Skeletal muscle cell (primary cell): ENCODE measurements at places on chromosomes 6 and 20.
A peak's percentile ranks its signal among the peaks of the same experiment; 100 is the strongest.

GRCh38 chr20:45229264-45230056 is 8.3 kb downstream of the SEMG2 start:
- no peak for DNase-seq

DNA sequence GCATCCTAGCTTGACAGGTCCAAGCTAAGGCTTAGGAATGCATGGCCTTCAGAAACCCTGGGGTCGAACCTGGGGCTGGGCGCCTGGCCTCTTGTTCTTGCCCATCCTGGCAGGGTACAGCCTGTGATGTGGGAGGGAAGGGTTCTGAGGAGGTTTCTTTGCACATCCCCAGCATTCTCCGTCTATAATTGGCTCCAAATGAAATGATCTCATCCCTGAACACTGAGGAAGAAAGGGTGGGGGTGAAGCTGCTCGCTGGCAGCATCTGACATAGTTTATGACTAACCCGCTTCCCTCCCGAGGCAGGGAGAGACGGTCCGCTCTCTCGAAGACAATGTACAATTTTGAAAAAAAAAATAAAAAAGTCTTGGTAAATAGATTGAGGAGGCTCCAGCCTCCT is 67.1 kb upstream of the ZNFX1 start:
- peak; percentile 70 for DNase-seq

- DNase-seq, result no peak
These were observed 336.4 kb upstream of the SOX4 start for GRCh38 chr6:21257125-21257524.

- DNase-seq, result peak; percentile 72
These were observed 34.5 kb downstream of the SLX4IP start for GRCh38 chr20:10469599-10469998.

DNA sequence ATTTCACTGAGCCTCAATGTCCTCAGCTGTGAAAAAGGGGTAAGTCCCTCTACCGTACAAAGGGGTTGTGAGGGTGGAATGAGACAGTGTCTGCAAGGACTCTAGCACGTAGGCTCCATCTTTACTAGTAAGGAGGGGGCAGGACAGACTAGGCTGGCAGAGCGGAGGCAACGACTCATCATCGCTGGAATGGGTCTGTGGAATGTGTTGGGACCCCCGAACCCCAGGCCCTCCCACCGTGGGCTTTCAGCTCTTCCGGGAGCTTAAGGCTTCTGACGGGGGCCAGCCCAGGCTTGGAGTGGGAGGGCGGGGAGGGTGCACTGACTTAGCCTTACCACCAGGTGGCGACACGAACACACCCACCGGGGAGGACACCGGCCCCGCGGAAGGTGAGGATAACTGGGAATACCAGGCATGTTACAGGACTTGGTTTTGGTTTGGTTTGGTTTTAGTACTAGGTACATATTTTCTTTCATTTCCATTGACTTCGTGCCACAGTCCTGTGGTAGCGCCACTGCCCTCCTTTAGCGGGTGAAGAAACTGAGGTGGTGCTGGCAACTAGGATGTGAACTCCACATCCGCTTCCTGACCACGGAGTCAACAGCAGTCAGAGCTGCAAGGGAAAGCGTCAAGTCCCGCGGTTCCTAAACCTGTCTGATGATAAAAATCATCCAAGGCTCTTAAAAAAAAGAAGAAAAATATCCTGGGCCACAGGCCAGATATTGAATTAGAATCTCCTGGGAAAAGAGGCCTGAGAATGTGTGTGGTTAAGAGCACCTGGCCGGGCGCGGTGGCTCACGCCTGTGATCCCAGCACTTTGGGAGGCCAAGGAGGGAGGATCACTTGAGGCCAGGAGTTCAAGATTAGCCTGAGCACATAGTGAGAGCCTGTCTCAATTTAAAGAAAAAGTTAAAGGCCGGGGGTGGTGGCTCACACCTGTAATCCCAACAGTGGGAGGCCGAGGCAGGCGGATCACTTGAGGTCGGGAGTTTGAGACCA is 10.3 kb upstream of the TULP1 start:
- DNase-seq, result no peak

DNA sequence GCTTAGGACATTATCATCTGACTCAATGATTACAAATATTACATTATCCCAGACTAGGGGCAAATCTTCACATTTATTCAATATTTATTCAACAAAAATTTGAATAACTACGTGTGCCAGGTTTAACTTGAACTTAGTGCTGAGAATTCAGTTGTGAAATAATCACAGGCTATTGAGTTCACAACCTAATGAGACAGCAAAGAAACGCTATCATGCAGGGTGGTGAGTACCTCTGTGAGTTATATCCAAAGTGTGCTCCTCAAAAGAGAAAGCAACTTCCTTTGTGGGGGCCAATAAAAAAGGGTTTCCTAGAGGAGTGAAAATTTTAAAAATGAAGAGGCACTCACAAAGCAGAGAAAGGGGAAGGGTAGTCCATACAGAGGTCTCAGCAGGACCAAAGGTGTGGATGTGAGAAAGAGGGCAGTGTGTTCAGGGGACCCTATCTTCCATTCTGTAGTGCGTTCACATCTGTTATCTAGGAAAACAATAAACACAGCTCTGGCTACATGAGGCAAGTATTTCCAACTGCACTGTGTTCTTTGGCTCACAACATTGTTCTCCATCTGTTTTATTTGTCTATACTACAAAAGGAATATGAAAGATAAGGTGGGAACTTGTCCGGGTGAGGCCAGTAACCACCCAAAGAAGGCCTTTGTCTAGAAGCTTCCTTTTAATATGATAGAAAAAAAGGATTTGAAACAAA is 155.4 kb upstream of the MARCKS start:
- no peak for DNase-seq

GRCh38 chr20:5945963-5946362 is 4.4 kb downstream of the TRMT6 start:
- DNase-seq, result peak; percentile 88

- DNase-seq, result no peak
These were observed 112.9 kb downstream of the DLL1 start for GRCh38 chr6:170177772-170178560.

GRCh38 chr20:60481743-60482133 is 523.5 kb downstream of the CDH26 start:
- DNase-seq, result no peak

- DNase-seq, result no peak
These were observed 1007.9 kb upstream of the CITED2 start for GRCh38 chr6:140382355-140382754.

DNA sequence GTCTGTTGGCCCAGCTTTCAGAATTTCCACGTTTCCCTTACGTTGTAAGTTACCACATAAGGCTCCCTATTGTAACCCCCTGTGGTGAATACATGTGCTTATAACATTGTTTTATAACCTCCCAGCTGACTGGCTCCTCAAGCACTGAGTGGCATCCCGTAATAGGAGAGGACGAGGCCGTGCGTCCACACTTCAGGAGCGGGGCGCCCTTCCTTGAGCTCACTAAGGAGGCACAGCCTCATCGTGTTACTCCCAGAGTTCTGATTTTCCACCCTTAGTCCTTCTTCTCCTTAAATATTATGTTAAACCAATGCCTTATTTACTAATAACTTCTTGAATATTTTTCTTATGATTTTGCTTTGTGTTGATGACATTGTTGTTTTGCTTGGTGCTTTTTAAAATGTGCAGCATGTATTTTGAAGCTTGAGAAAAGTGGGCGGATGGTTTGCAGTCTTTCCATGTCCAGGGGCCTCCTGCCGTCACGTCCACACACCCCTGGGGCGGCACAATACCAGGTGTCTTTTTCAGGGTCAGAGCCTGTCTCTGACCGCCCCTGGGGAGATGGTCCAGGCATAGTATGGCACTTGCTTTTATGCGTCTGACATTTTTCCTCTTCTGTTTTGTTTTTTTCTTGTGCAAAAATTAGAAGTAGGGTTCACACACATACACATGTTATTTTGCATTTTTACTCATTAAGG is 181.8 kb downstream of the DLL1 start:
- no peak for DNase-seq

DNA sequence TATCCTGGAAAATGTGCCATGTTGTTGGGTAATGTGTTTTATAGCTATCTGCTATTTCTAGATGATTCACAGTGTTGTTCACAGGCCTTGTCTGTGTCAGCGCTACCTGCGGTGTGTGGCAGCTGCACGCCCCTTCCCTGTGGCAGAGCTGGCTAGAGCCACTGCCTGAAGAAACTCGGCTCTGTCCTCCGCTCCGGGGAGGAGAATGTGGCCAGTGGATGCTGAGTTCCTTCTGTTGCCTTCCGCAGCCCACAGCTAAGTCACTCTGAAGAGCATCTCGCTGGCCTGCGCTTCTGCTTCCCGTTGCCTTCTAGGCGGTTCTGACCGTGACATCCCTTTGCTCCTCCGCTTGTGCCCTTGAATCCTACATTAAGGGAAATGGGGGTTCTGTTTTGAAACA is 135.1 kb downstream of the PLG start:
- no peak for DNase-seq

DNA sequence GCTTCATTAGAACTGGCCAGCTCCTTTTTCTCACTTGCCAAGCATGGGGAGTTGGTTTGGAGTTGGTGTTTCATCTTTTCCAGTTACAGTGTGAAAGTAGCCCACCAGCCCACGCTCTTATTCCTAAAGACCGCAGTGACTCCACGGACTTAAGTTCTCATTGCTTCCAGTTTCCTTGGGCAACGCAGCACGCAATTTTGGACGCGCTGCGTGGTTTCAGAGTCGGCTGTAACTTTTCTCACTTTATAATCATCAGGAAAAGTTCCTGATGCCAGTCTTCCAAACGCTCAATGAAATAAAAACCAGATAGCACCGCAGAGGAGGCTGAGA is 381 bp upstream of the PEX7 start:
- peak; percentile 31 for DNase-seq

- DNase-seq, result no peak
These were observed 260.8 kb downstream of the FARS2 start for GRCh38 chr6:5522147-5522546.

GRCh38 chr6:57298741-57299140 is 18.7 kb upstream of the PRIM2 start:
- DNase-seq, result no peak

DNA sequence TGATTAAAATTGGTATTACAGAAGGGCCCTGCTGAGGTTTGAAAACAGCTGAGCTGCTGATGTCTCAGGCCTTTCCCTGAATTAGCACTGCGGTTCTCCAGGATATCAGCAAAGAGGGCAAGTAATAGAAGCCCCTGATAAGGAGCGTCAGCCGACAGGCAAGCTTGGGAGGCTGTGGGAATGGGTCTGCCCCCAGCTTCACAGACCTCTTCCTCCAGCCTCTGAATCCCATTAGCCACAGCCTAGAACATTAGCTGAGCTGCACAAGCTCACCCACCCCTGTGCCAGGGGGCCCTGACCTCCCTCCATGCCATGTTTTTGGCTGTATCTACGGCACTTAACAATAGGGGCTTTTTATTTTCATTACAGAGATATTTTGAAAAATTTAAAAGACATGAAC is 59.9 kb downstream of the VAPB start:
- no peak for DNase-seq

DNA sequence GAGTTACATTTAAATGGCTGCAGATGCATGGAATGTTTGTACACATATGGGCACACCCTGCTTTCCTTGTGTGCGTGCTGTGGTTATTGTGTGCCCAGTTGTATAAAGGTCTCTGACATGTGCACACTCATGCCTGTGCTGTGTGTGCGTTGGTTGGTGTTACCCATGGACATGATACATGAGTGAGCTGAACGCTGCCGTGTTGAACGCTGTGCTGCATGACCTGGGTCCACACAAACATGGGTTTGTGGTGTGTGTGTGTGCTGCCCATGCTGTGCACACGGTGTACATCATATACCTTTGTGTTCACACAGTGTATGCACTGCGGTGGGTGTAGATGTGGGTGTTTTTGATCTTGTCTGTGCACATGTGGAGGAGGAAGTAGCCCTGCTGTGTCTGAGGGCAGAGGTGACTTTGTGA is 54.4 kb downstream of the TOX2 start:
- DNase-seq, result no peak

DNA sequence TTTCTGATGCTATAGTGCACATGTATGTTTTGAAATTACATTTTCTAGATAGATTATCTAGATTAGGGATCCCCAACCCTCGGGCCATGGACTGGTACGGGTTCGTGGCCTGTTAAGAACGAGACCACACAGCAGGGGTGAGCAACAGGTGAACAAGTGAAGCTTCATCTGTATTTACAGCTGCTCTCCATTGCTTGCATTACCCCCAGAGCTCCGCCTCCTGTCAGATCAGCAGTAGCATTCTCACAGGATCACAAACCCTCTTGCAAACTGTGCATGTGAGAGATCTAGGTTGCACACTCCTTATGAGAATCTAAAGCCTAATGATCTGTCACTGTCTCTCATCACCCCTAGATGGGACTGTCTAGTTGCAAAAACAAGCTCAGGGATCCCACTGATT is 10.4 kb downstream of the CEP57L1 start:
- no peak for DNase-seq

DNA sequence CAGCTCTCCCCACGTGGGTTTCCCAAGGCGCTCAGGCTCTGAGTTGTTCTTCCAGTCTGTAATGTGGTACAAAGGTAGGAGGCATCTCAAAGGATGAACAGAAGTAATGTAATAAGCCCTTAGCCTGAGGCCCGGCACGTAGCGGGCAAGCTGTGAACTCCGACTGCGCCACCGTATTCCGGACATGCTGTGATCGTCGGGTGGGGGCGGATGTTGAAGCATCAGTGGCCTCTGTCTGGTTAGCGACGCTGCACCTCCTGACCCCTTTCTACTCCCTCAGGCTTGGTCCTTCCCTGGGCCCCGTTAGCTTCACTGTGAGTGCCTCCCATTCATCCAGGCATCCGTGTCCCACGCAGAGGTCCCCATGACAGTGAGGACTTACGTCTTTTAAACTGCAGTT is 151.7 kb downstream of the ERMARD start:
- DNase-seq, result no peak

- no peak for DNase-seq
These were observed 17.7 kb downstream of the SNPH start for GRCh38 chr20:1283522-1284510.

DNA sequence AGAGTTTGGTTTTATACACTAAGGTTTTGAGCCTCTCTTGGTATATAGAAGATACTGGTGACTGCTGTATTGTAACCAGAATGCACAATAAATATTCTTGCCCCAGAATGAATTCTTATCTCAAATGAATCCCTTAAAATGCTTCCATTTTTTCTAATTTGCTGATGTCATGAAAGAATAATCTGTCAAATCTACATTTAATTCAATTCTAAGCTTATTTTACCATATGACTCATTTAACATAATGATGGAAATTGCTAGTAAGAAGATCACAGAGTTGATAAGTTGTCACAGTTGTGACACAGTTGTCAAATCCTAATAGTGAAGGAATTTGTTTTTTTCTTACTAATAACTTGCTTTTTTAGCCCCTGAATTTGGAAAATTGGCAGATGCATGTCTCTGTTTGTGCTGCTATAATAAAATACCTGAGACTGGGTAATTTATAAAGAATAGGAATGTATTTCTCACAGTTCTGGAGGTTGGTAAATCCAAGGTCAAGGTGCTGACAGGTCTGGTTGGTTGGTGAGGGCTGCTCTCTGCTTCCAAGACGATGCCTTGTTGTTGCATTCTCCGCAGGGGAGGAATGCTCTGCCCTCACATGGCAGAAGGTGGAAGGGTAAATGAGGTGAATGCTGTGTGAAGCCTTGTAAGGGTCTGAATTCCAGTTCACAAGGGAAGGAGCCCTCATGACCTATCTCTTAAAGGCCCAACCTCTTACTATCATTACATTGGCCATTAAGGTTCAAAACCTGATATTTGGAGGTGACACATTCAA is 4.7 kb downstream of the ECT2L start:
- no peak for DNase-seq

GRCh38 chr6:52499026-52499425 is 77.8 kb downstream of the TRAM2 start:
- no peak for DNase-seq
